ENCODE measurements at places on chromosomes 6 and 20.
A peak's percentile ranks its signal among the peaks of the same experiment; 100 is the strongest.

- DNase-seq = no peak
Observed at GRCh38 chr20:44849703-44850102, 35.8 kb upstream of the YWHAB start.

GRCh38 chr20:17648791-17649730, 33.0 kb downstream of the RRBP1 start:
- peak; percentile 33 for DNase-seq

DNA sequence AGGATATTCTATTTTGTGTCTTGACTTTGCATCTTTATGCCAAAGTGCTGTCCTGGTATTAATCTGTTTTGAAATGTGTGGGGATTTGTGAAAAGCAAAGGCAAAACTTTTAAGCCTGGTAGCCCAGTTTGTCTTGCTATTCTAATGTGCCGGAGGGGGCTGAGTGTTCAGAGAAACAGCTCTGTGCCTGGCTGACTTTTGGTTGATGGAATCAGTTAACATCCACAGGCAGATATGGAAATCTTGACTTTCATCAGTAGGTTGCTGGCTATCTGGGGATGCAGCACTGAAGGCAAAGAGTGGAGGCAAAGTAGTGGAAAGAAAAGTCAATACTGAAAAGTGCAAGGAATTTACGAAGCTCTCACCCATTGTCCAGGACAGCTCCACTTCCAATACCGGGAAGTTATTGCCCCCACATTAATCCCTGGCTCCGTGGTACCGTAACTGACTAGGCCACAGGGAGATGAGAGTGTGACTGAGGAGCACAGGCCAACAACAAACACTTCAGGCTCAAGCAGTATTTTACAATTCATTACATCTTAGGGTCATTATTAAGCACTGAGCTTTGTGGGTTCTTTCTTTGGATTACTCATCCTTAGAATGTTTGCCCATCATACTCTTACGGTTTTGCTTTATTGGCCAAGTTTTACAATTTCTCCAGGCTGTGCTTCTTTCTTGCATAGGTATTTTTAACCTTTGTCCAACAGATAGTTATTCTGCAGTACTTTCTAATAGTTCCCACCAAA, 164.6 kb downstream of the MTFR2 start:
- no peak for DNase-seq

- DNase-seq = no peak
Observed at GRCh38 chr6:117411474-117411873, 14.3 kb downstream of the ROS1 start.

- DNase-seq = no peak
Observed at GRCh38 chr6:62035952-62036351, 250.1 kb downstream of the KHDRBS2 start.
